Gastroesophageal sphincter (tissue), 4 donors: ENCODE measurements at places on chromosomes 11 and 22.
A peak's percentile ranks its signal among the peaks of the same experiment; 100 is the strongest.

DNA sequence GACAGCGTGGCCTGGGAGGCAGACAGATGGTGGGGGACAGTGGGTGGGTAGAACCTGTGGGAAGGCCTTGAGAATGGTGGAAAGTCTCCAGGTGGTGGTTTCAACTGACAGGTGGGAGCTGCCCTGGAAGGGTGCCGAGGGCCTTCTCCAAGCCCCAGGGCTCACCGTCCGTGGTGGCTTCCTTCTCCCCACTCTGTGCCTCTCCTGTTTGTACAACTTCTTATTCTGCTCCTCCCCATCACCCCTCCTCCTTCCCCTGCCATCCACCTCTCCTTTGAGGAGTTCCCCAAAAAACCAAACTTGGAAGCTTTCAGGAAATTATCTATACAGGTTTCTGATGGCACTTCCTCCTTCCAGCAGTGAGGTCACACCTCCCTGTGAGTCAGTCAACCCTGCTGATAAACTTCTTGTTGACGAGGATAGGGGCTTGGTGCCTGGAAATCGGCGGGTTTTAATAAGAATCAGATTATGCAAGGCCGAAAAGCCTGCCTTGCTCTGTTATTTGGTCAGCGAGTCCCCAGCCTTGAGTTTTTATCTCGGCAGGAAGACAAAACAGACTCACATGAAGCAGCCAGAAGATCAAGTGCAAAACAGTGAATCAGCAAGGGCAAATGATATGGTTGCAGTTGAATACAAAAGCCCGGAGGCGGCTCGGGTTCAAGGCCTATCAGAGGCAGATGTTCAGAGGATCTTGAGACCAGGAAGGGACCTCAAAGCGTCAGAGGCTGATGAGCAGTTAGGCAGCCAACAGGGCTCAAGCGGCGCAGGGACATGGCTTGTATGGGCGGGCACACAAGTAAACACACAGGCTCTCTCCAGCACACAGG lies 9.5 kb upstream of the ST3GAL4 start:
- ATAC-seq, result peak; percentile 71

DNA sequence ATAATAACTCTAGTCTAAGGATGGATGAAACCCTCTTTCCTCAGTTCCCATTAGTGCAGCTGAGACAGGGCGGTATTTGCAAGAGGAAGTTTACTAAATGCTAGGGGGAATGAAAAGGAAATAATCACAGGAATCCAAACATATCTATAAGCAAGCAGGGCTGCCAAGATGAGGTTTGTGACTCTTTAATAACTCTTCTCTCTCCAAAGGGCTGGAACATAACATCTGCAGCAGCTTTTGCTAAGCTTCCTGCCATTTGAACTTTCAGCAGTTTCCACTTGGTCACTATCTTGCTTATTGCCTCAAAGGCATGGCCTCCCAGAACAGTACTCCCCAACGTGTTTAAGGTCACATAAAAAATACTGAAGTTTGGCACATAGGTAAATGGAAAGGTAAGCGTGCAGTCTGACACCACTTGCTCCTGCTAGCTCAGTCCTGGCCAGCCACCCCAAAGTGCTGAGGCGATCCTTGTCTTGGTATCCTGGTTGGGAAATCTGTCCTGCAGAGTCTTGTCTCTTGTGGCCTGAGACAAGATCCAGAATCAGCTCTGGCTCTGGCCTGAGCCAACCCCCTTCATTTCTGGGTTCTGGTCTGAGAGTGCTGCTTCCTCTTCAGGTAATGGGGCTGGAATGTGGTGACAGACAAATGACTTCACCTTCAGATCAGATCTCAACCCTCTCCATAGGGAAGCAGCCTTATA lies 81.8 kb downstream of the KCNC1 start:
- ATAC-seq, result no peak

- ATAC-seq, result no peak
Observed at GRCh38 chr11:133399855-133400625, 132.3 kb downstream of the OPCML start.

- no peak for ATAC-seq
Observed at GRCh38 chr11:72780296-72781062, 13.4 kb downstream of the STARD10 start.

DNA sequence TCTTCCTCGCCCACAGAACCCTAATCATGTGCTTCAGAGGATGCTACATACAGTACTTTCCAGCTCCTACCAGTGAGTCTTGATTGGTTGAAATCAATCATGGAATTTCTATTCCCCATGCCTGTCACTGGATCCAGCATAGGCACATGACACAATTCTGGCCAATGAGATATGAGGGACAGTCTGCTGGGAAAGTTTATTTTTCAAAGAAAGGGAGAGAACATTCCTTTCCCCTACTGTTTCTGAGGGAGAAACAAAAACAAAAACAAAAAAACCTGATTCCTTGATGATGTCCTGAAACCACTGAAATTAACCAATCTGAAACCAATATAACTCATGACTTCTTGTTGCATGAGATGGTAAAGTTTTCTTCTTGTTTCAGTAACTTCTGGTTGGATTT lies 3.3 kb upstream of the RCN1 start:
- ATAC-seq, result no peak

- peak; percentile 2 for ATAC-seq
Observed at GRCh38 chr11:925158-925495, 543 bp upstream of the AP2A2 start.

GRCh38 chr22:43827926-43828724 lies 16.0 kb upstream of the EFCAB6 start:
- no peak for ATAC-seq

- ATAC-seq, result peak; percentile 52
Observed at GRCh38 chr22:38872831-38873248, 824 bp upstream of the CBX6 start.

DNA sequence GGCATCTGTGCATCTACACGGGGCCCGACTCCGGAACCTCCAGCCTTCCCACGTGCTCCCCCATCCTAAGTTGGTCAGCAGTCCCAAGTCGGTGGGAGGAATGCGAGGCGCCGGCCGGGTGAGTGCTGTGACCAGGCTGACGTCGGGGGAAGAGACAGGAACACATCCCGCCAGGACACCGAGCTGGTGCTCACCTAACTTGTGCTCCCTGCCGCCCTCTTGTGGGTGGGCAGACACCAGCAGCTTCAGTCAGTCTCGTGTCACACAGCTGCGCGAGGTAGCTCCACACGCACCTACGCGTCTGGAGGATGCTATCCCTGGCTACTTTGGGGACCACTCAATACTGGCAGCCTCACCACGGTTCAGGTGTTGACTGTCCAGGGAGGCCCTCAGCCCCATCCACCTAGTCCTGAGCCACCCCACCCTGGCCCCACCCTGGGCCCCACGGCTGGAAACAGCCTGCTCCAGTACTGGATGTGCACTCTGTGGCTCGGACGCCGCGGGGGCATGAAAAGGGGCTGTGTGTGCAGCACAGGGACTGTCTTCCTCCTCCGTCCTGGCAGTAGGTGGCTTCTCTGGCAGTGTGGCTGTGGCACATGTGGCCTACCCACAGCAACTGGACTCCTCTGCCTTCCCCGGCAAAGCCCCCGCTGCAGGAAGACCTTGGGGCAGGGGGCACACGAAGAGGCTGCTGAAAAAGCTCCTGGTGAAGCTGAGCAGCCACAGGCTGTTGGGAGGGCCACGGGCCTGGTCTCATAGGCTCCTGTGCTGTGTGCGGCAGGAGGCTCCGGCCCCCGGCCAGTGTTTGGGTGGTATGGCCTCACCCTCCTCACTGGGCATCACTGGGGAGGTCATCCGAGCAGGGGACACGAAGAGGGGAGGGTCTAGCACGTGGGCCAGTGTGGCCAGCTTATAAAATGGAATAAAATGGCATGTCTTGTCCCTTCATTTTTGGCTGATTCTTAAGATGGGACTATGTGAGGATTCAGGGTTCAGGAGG lies 11.2 kb upstream of the BID start:
- peak; percentile 61 for ATAC-seq

DNA sequence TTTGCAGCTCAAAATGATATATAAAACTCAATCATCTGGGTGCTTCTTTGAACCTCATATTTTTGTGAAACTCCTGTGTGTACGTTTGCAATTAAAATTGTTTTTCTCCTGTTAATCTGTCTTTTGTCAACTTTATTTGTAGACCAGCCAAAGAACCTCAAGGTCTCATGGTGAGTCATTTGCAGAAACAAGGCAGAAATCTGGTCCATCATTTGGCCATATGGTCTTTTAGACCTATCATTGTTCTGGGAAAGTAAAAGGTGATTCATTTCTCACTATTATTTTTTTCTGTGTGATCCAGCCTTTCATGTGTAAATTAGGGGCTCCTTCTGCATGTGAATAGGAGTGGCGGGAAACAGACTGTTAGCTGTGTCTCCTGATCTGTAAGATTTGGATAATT lies 399.1 kb upstream of the DDI1 start:
- ATAC-seq, result no peak

DNA sequence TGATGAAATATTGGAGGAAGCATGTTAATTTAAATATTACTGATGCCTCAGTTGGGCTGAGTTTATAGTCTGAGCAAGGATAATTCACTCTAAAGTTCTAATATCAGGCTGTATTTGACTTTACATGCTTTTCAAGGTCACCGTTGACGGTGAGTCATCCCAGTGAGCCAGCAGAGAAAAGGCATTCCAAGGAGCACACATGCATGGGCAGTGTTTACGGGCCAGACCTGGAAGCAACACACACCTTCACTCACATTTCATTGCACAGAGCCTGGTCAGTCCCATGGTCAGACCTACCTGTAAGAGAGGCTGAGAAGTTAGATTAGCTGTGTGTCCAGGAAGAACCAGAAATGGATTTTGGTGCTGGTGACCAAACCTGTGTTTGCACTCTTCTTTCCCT lies 53.5 kb downstream of the COMMD9 start:
- ATAC-seq, result no peak

- ATAC-seq, result peak; percentile 2
Observed at GRCh38 chr11:1547467-1548098, 24.5 kb downstream of the DUSP8 start.

GRCh38 chr11:95465887-95466286 lies 234.9 kb upstream of the SESN3 start:
- ATAC-seq, result no peak

DNA sequence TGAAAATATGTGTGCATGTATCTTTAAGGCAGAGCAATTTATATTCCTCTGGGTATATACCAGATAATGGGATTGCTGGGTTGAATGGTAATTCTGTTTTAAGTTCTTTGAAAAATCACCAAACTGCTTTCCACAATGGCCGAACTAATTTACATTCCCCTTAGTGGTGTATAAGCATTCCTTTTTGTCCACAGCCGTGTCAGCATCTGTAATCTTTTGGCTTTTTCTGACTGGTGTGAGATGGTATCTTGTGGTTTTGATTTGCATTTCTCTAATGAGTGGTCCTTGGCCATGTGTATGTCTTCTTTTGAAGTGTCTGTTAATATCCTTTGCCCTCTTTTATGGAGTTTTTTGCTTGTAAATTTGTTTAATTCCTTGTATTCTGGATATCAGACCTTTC lies 24.3 kb downstream of the CCDC15 start:
- no peak for ATAC-seq

GRCh38 chr11:128735935-128736605 lies 42.2 kb downstream of the FLI1 start:
- no peak for ATAC-seq

- no peak for ATAC-seq
Observed at GRCh38 chr22:24170632-24171031, 10.7 kb upstream of the SUSD2 start.

- ATAC-seq, result no peak
Observed at GRCh38 chr11:132909021-132909606, 623.2 kb downstream of the OPCML start.

DNA sequence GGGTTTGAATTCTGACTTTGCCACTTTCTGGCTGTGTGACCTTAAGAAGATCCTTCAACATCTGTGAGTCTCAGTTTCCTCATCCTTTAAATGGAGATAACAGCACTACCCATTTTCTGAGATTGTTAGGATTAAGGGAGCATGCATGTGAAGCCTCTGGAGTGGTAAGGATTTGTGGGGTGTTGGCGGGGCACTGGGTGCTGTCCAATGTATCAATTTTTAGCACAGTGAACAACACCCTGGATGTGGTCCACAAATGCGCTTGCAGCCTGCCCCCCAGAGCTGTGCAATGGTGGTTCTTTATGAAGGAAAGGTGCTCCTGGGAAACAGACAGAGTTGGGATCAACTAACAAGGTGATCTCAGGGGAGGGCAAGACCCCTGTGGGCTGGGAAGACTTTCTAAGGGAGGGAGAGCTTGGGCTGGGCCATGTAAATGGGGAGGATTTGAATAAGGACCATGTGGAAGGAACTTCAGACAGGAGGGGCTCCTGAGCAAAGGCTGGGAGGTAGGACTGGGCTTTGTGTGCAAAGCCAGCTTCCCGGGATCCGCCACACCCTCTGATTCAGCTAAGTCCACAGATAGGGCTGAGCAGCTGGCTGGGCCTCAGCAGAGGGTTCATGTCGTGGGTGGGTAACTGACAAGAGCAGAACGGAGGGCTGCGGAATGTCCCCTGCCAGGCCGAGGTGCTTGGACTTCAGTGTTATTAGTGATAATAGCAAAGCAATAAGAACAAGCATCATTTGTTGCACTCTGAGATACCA lies 22.7 kb upstream of the RASD2 start:
- ATAC-seq, result no peak

- ATAC-seq, result no peak
Observed at GRCh38 chr11:61593151-61593550, 12.3 kb upstream of the SYT7 start.

DNA sequence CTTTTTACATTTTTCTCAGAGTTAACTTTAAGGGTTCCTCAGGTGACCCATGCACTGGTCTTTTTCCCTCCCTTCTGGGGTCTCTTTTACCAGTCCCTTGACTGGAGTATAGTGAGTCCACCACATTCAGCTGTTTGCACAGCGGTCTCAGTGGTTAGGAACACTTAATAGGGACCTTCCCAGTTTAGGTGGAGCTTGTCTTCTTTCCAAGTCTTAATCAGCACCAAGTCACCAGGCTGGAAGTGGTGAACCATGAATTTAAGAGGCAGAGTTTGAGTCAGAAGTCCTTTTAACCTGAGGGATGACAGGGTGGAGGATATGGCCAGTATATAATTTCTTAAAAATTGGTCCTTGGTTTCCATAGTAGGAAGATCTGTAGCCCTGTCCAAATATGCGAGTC lies 349.7 kb upstream of the MPPED2 start:
- ATAC-seq, result no peak

DNA sequence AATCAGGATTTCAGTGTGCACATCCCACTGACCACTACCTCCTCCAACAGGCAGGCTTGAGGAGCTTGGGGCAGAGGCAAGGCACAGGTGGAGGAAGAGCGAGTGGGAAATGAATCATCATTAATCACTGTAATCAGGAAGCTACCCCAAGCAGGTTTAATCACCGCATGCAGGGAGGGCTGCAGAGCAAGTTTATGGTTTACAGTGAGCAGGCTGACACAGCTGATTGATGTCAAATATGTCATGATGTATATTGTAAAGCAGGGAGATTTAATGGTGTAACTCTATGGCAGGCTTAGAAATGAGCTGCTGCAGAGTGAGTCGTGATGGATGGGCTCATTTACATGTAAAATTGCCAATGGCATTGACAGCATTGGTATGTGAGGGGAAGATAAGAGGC lies 441.0 kb downstream of the NTM start:
- no peak for ATAC-seq

GRCh38 chr22:19772673-19773469 lies 12.3 kb downstream of the TBX1 start:
- ATAC-seq, result no peak

DNA sequence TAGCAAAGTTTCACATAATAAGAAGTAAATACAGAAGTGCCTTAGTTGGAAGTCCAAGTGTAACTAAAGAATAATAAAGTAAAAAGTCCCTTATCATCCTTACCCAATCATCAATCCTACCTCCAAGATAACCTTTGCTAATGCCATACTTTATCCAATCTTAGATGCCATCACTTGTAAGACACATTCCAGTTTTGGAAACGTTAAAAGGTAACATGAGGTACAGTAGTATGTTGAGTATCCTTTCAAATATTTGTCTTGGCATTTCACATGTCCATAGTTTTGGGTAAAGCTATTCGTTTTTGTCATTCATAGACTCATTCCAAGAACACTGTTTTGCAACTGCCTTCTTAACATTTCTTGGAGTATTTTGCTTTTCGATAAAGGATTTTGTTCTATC lies 115.2 kb upstream of the TEAD1 start:
- ATAC-seq, result no peak
